ENCODE measurements at places on chromosomes 4 and X.

GRCh38 chr4:12583275-12583674 is 900.9 kb downstream of the RAB28 start:
- DNase-seq = no peak

DNA sequence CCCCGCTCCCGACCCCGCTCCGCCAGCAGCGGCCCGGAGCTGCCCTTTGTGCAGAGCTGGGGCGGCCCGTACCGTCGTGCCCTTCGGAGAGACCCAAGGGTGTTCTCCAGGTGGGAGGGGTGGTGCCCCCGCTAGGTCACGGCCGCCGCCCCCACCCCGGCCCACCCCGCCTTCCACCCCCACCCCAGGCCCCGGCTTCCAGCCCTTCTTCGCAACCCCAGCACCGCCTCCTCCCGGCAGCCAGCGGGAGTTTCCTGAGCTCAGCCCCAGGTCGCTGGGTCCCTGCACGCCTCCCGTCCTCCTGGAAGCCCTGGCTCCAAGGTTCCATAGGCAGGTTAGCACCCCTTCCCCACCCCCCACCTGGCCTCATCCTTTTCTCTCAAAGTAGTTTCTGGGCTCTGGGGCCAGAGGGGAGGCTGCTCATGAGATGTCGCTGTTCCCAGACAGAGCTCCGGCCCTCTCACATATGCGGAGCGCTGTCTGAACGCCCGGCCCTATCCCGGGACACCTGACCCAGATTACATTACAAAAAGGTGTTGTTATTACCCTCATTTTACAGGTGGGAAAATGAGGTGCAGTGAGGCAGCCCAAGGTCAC is 25.2 kb upstream of the FGFR3 start:
- no peak for DNase-seq

- DNase-seq = no peak
Observed at GRCh38 chr4:40608628-40609027, 21.0 kb downstream of the RBM47 start.

GRCh38 chrX:153633048-153633447 is 14.0 kb upstream of the DUSP9 start:
- no peak for DNase-seq

- DNase-seq = no peak
Observed at GRCh38 chr4:186643501-186644310, 80.0 kb downstream of the FAT1 start.

DNA sequence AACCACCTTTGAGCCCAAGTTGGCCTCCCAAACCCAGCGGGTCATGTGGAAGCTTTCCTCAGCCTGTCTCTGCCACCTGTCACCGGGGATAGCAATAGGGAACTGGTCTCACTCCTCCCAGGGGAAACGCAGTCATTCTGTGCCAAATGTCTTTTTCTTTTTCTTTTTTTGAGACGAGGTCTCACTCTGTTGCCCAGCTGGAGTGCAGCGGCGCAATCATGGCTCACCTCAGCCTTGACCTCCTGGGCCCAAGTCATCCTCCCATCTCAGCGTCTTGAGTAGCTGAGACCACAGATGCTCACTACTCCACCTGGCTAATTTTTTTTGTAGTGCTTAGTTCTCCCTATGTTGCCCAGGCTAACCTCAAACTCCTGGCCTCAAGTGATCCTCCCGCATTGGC is 40.3 kb downstream of the MED28 start:
- no peak for DNase-seq

DNA sequence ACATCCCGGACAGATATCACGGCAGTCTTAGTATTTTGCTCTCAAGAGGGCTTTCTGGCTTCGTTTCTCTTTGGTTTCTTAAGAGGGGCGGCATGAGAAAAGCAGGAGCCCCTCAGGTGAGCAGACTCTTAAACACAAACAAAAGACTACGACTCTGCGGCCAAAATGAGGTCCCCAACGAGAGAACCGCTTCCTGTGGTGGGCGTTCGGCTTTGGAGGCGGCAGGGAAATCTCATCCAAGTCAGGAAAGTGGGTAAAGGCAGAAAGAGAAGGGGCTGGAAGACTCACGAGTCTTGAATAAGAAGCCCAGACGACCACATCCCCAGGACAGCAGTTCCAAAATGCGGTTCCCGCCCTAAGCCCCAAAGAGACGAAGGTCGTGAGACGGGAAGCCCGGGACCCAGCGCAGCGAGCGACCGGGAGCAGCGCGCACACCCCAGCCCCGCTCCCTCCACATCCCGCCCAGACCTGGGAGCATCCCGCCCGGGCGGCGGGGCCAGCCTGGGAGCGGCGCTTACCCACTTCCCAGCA is 409 bp downstream of the UGDH start:
- no peak for DNase-seq

GRCh38 chrX:40496728-40497127 is 84.0 kb upstream of the ATP6AP2 start:
- DNase-seq = no peak

- DNase-seq = no peak
Observed at GRCh38 chr4:22574424-22574823, 58.6 kb upstream of the ADGRA3 start.

GRCh38 chr4:3226467-3226866 is 22.5 kb upstream of the MSANTD1 start:
- no peak for DNase-seq

DNA sequence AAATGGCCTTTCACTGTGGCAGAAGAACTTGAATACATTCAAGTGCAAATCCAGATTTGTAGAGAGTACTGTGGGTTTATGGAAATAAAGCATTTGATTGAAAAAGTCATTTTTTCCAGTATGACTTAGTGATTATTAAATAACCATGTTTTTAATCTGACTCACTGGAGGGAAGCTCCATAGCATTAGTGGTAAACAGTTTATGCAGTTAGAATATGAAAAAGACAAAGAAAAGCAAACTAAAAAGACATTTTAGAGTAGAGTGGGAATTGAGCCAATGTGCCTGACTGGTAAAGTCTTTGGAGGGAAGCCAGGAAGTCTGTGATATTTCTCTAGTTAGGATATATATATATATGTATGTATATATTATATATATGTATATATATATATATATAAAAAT is 53.4 kb downstream of the FAT4 start:
- DNase-seq = no peak

GRCh38 chrX:8851231-8851886 is 50.2 kb upstream of the FAM9A start:
- no peak for DNase-seq

GRCh38 chr4:154035341-154035740 is 246.5 kb upstream of the SFRP2 start:
- DNase-seq = no peak

DNA sequence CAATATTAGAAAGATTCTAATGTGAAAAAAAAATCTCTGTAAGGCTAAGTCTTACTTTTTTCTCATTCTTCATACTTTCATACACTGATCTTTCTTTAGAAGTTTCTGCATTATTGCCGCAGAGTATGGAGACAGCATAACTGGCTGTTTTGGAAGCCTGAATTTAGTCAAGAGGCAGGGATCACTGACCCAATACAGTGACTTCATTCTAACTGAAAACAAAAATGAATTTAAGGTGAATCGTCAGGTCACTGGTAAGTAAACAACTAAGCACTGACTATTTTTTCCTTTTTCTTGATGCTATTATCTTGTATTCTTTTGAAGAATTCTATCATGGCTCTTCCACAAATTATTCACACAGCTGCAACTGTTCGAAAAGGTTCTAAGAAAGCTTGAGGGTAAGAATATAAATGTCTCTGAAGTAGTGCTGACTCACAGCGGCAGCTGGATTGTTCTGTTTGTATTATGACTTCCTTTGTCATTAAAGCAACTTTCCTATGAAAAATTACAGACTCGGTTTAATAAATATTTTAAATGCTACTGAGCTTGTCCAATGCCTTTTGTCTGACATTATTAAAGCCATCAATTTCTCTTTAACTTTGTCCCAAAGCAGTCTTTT is 609.3 kb downstream of the FSTL5 start:
- DNase-seq = no peak

GRCh38 chr4:101954975-101955678 is 164.6 kb downstream of the BANK1 start:
- no peak for DNase-seq

GRCh38 chrX:19479458-19479857 is 35.9 kb downstream of the MAP3K15 start:
- DNase-seq = no peak

GRCh38 chr4:137125011-137125410 is 407.3 kb downstream of the PCDH18 start:
- DNase-seq = no peak

- no peak for DNase-seq
Observed at GRCh38 chr4:953574-953915, 19.8 kb downstream of the DGKQ start.

DNA sequence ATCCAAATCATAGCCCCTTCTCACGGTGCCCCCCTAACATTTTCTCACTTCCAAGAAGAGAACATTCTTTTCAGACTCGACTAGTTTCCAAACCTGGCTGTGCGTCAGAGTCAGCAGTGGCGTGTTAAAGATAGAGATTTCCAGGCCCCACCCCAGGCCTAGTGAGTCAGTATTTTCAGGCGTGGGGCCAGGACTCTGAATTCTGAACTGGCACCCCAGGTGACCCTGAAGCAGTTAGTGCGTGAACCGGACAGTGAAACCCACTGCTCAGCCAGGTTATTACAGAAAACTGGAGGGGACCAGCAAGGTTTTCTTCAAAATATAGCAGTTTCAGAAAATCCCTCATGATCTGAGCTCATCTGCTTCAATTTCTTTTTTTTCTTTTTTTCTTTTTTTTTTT is 35.0 kb upstream of the BCOR start:
- no peak for DNase-seq

DNA sequence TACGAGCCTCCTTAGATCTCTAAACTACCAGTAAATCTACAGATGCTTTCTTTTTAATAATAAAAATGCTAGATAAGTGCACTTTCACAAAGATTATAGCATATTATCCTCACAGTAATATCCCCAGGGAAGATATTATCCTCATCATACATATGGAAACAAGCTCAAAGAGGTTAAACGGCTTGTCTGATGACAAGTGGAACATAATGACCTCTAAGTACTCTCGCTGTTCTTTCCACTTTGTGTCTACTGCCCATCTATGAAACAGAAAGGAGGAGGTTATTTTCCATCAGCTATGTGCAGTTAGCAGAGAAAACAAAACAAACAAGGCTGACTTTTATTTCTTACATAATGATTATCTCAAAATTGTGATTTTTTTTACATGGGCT is 42.8 kb upstream of the PRDM8 start:
- DNase-seq = no peak

GRCh38 chrX:71543316-71543715 is 10.4 kb downstream of the OGT start:
- no peak for DNase-seq

- DNase-seq = no peak
Observed at GRCh38 chrX:72045141-72045540, 86.6 kb downstream of the RTL5 start.

- no peak for DNase-seq
Observed at GRCh38 chr4:4349867-4350266, 37.0 kb upstream of the NSG1 start.

DNA sequence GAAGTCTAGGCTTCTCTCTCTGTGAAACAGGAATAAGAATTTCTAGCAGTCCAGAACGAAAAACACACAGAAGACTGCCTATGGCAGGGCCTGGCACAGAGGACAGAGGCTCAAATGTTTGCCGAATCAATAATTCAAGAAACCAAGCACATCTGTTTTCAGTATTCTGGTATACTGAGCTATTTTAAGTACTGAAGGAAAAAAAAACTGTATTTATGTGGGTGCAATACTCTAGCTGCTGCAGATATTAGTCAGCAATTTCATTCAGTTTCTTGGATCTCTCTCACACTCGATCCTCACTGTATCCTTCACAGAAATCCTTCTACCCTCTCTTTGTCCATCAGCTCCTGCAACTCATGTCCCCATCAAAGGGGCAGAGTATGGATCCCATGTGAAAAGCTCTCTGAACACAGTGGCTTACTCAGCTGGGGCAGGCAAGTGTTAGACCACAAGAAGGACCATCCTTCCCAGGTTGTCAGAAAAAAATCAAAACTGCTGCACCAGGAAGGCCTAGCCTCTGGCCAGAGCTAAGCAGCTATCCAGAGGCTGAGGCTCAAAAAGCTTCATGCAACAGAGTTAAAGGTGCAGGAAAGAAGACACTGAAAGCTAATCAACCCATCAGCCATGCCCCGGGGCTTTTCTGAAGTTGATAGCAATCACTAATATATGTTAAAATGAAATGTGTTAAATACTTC is 9.1 kb upstream of the USO1 start:
- DNase-seq = no peak

DNA sequence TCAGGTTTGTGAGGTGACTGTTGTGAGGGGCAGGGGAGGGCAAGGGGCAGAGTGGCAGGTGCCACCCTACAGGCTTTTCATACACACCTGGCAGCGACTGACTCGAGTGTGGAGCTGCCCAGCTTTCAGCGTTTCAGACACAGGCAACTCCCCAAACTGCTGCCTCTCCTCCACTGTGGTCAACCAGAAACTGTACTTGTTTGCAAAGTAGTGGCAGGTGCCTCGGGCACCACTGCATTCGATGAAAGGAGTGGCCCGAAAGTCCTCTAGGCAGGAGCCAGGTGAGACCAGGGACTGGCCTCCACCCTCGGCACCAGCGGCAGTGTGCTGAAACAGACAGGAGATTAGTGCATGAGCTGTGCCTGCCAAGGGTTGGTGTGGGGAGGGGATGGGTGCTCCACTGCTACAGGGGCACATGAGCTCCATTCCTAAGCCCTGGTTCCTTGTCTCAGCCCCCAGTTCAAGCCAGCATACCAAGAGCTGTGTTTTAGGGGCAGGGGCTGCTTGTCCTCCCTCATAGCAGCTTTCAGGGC is 65.4 kb downstream of the ATG4A start:
- DNase-seq = no peak

DNA sequence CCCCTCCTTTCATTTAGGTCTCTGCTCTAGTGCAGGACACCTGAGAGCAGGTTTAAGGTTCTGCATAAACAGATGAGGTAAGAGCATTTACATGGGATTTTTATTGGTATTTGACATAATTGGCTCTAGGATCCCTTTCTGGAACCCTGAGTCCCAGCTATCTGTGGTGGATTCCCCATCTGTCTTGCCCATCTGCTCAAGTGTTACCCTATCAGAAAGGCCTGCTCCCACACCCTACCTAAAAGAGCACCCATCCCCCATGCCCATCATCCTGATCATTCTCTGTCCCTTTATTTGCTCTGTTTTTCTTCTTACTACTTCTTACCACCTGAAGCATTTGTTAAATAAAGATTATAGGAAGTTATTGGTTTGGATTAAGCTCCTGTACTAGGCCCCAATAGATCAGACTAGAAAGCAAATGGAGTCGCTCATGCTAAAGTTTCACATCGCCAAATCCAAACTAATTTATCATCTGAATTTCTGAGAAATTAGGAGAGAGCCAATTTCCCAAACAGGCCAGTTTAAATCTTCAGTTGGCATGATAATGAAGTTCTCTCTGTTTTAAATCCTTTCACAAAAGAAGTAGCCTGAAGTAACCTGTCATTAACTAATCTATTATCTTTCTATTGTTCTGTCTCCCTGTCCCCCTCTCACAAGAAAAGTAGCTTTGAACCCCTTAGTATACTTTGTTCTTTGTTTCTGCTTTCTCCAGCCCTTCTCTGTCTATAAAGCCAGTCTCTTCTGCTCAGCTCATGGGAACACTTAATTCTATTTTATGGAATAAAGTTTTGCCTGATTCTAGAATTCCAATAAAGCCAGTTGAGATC is 178.6 kb downstream of the ZNF674 start:
- no peak for DNase-seq

All from GM12878 (cell line).